Cerebellum (tissue), 4 donors: ENCODE measurements at places on chromosomes 11 and 22. TPM values are rescaled to one million over a fixed set of nuclear protein-coding genes. Genes with fewer than 3 reads are reported as not detected.
A peak's percentile ranks its signal among the peaks of the same experiment; 100 is the strongest.

GRCh38 chr22:34800260-34800980 is 265.5 kb upstream of the ISX start:
- no peak for DNase-seq

GRCh38 chr22:39241794-39242594 is 2.8 kb downstream of the PDGFB start:
- DNase-seq, result peak; percentile 83

- no peak for DNase-seq
Observed at GRCh38 chr11:123202155-123203151, 7.4 kb upstream of the CLMP start.

DNA sequence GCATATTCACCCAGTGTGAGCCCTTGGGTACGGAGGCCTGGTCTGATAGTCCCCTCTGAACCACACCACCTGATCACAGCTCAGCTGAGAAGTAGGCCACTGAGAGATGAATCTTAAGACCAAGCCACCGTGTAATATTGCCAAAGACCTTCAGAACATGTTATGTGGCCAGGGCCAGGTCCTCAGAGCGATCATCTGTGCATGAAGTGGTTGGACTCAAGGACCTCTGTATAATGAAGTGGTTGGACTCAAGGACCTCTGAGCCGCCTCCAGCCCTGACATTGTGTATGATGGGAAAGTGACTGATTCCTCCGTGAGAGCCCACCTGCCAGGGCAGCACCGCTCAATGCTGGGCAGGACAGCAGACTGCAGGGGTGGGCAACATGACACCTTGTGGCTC is 70.2 kb downstream of the TP53I11 start:
- no peak for DNase-seq

DNA sequence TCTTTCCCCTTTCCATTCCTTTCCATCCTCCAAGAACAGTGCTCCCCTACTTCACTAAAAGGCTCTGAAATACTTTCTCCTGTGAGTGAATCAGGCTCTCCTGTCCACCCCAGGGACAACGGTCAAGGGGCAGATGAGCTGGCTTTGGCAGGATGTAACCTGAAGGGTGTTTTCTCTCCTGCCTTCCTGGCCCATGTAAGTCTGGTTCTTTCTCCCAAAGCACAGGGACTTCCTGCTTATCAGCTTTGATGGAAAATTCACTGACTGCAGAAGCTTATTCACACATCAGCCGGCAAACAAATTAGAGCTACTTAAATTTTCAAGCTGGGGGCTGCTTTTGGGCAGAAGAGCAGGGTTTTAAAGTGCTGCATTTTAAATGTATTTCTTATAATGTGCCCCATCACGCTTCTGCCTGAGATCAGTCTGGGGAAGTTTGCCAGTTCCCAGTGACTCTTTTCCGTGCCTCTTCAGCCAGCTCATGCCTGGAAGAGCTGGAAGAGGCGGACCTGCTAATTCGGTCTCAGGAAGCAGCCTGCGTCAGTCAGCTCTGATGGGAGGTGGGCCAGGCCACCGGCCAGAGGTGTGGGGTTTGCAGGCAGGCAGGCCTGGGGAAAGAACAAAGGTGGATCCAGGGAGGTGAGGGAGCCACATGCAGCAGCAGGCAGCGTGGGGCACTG is 140.4 kb upstream of the TBCEL start:
- peak; percentile 23 for DNase-seq

DNA sequence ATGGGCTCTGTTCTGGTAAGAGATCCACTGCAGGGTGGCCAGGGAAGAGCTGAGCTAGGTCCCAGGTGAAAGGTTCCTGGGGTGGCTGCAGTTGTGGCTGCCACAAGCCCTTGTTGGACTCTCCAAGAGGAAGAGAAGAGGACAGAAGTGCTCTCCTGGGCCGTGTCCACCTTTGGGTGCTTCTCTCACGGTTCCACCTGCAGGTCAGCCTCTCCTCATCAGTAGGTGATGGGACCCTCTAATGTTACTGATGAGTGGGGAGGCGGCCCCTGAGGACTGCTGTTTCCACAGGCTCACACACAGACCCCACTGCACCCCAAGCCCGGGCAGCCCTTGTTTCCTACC is 804.9 kb downstream of the BRD1 start:
- DNase-seq, result no peak

DNA sequence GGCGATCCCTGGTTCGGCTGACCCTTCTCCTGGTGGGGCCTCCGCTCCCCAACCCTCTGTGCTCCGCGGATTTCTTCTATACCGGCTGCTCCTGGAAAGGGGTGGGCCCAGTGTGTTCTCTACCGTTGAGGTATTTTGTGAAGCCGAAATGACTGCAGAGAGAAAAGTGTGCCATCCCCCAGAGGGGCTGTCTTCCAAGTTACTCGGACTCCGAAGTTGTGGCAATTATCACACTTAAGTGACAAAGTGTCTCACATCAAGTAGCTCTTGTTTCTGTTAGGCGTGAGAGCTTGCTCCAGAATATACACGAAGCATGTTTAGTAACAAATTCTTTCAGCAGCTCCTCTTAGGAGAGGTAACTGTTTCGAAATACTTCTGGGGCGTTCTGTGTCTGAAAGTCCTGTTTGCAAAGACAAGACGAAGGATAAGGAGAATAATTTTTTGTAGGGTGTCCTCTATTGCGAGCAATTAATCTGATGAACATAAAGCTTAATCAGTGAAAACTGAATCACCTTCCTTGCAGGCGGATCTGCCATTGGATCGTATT is 434 bp downstream of the XPNPEP3 start:
- peak; percentile 4 for DNase-seq

GRCh38 chr11:38448284-38448683 is 1850.2 kb upstream of the RAG2 start:
- DNase-seq, result no peak

GRCh38 chr11:33089776-33090175 is 50.4 kb downstream of the TCP11L1 start:
- DNase-seq, result no peak

DNA sequence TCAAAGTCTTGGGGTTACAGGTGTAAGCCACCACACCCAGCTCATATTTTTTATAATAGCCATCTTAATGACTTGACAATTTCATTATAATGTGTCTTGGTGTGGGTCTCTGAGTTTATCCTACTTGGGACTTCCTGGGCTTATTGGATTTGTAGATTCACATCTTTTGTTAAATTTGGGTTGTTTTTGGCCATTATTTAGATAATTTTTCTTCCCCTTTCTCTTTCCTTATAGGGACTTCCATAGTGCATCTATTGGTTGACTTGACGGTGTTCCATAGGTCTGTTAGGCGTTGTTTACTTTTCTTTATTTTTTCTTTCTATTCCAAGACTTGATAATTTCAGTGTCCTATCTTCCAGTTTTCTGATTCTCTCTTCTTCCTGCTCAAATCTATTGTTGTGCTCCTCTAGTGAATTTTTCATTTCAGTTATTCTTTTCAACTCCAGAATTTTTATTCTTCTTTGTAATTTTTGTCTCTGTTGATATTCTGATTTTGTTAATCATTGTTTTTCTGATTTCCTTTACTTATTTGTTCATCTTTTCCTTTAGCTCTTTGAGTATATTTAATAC is 45.6 kb downstream of the RRM1 start:
- no peak for DNase-seq

ROBO3 gene
- 30.1 TPM for total RNA-seq
